ENCODE measurements at places on chromosomes 6 and 20.

GRCh38 chr6:119830494-119831295 lies 481.1 kb upstream of the MAN1A1 start:
- DNase-seq: no peak

DNA sequence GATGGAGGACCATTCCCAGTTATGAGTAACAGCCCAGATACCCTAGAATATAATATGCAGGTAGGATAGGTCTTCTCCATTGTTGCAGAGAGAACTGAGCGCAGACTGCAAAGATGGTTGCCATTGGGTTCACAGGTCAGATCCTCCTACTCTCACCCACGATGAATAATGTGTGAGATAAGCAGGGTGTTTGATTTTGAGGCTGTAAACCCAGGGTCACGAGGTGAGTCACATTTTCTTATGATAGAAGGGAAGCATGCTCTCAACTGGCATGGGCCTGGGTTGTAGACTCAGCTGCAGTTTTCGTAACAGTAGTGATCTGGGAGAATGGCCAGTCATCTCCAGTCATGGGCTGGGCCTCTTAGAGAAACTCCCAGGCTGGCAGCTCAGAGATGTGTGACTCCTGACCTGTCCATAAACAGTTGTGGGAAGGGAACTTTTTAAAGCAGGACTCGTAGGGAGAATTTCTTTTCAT lies 74.2 kb downstream of the CD164 start:
- no peak for DNase-seq

DNA sequence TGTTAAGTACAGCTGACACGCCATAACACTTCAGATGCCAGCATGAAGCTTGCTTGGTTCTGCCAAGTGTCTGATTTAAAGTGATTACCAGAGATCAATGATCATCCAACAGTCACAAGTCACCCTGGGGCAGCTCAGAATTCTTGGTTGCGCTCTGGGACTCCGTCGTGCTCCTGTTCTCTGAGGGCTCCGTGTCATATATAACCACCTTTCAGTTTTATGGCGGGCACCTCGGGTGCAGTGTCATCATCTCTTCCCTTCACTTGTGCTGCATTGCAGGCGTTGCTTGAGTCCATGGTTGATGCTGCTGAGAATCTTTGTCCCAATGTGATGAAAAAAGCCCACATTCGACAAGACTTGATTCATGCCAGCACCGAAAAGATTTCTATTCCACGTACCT lies 101.4 kb upstream of the SCGN start:
- DNase-seq: no peak

GRCh38 chr6:90274451-90275030 lies 22.1 kb downstream of the BACH2 start:
- DNase-seq: peak; percentile 83
